ENCODE measurements at places on chromosomes 2 and 18.

GRCh38 chr2:28445448-28446258 is 50.2 kb upstream of the PLB1 start:
- no peak for DNase-seq

GRCh38 chr2:103991591-103991990 is 862.3 kb upstream of the POU3F3 start:
- no peak for DNase-seq

GRCh38 chr2:126839796-126840195 is 58.9 kb upstream of the TEX51 start:
- no peak for DNase-seq

DNA sequence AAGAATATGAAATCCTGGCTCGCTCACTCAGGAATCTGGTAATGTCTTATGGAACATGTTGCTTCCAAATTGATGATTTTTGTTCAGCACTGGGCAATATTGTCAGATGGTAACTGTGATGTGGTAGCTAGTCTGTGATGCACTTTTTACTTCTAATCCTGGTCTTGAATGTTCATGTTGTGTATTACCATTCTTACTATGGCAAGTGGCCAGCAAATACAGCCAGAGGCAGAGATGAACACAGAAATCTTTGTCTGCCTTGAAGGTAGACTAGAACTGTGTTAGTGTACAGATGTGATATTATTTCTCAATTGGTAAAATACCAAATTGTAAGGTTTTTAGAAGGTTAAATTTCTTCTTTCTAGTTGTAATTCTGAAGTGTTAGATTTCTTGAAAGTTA is 83.3 kb downstream of the UBE2E3 start:
- no peak for DNase-seq
